Activated CD4-positive, alpha-beta T cell treated with anti-CD3 and anti-CD28 coated beads for 4 hours (primary cell): ENCODE measurements at places on chromosomes 7 and 10.

DNA sequence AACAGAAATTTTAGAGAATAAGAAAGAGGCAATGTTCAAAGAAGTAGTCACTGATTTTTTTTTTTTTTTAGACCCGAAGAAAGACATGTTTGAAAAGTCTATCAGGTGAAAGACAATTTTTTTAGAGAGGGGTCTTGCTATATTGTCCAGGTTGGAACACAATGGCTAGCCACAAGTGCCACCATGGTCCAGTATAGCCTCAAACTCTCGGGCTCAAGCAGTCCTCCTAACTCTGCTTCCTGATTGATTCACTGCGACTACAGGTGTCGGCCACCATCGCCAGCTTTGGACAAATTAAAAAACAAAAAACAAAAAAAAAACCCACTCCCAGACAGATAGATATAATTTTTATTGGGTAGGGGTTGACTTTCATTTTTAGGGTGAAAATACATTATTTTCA is 22.3 kb downstream of the FAM149B1 start:
- DNase-seq = no peak

DNA sequence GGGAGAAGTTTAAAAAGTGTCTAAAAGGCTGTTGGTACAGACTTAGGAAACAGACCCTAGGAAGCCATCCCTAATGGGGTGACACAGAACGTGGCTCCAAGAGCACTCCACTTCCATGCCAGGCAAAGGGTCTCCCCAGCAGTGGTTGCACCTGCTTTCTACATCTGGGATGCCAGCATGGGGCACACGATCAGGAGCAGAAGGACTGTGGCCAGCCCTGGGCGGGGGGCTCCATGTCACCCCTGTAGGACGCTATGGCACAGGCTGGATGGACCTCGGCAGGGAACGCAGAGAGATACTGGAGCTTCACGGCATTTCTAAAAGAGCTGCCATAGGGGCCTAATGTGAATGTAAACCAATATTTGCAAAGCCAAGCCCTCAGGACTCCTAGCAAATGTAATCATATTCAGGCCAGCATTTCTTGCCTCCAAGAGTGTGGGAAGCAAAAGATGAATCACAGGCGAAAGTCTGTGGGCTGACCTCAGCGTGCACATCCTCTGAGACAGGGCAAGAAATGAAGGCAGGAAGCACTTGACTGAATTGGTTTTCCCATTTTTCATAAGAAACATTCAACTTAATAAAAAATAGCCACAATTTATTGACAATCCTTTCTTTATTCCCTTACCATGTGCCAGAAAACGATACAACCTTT is 93.9 kb downstream of the ATXN7L1 start:
- DNase-seq = no peak

GRCh38 chr7:127654404-127655394 is 2.7 kb downstream of the SND1 start:
- DNase-seq = no peak

DNA sequence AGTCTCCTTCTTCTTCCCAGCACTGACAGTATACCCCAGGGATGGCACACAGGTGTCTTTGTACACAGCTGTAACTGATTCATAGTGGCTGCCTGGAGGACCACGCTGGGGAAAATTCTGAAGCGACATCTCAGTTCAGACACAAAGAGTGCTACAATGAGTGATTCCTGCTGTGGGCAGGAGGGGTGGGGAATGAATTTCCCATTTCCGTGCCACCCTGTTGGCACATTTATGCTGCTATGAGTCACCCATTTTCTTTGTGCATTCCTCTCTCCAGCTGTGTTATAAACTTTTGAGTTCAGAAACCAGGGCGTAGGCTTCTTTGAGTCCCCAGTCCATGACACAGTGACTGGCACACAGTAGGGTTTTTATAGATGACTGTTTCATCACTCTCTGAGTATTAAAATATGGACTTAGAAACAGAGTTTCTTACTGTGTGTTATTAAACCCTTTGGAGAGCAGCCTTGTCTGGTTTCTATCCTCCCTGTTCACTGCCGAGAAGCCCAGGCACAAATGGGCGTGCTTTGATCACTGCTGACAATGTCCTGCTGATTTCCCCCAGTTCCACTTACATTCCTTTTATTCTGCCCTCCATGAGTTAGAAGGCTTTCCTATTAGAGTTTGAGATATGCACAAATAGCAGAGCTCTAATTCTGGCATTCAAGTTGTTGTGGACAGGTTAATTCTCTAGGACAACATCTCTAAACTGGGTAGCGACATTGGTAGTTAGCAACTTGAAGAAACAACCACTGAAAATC is 24.0 kb upstream of the NPS start:
- DNase-seq = no peak

GRCh38 chr7:102303669-102304422 is 17.2 kb downstream of the SH2B2 start:
- DNase-seq = no peak

DNA sequence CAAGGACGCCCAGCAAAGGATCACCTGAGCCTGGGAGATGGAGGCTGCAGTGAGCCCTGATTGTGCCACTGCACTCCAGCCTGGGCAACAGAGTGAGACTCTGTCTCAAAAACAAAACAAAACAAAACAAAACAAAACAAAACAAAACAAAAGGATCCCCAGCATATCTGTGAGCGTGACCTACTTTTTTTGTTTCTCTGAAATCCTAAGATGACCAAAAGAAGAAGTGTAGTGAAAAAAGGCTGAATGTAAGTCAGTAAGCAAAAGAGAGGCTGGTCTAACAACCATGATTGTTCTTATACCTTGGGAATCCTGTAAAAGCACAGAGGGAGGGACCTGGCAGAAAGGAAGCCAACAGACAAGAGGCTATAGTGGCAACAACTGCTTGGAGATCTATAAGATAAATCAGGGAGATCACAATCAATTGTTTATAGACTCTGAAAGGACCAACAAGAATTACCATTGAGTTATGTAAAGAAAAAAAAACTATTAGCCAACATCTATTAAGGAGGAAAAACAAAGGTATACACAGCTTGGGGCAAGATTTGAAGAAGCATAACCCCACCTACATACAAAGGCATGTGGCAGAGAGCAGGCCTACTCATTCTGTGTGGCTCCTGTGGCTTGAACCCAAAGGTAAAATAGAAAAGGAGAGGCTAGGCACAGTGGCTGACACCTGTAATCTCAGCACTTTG is 255.2 kb upstream of the KLF14 start:
- no peak for DNase-seq

GRCh38 chr7:24572393-24572996 is 757 bp upstream of the PALS2 start:
- DNase-seq = peak; percentile 21

DNA sequence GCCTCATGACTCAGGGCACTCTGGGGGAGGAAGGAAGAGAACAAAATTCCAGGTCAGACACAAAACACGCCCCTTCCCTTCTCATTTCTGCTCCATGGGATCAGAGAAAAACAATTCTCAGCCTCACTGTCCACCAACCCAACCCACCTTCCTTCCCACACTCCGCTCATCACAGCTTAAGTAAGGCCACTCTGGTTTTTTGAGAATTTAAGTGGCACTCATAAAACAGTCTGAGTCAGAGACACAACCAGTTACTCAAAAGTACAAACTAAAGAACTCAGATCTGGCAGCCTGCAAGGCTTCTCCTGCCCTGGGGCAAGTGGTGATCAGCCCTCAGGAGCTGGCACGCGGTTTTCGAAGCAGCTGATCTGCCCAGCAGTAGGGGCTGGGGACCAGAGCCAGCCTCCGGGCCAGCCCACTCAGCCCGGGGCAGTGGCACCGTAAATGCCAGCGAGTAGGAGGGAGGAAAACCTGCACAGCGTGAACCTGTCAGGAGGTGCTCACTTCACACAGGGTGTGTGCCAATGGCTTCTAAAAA is 39.1 kb upstream of the ABLIM1 start:
- no peak for DNase-seq

GRCh38 chr7:158028290-158028941 is 559.2 kb downstream of the PTPRN2 start:
- no peak for DNase-seq

GRCh38 chr10:13165177-13165576 is 3.8 kb downstream of the MCM10 start:
- DNase-seq = no peak

GRCh38 chr7:98287486-98287959 is 6.0 kb downstream of the BRI3 start:
- DNase-seq = no peak

DNA sequence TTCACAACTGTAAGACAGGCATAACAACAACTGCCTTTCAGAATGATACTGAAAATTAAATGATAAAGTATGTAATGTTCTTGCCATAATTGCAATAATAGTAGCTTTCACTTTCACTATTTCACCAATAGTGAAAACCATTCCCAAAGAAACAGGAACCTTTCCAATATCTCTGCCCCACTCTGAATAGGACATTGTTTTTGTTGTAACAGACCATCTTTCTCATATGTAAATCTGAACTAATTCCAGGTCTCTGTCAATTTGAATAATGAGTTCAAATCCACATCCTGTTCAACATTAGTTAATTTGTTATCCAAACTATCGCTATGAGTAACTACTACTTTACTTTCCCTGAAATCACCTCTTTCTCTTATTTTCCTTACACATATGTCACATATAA is 148.0 kb downstream of the LRRN3 start:
- no peak for DNase-seq

DNA sequence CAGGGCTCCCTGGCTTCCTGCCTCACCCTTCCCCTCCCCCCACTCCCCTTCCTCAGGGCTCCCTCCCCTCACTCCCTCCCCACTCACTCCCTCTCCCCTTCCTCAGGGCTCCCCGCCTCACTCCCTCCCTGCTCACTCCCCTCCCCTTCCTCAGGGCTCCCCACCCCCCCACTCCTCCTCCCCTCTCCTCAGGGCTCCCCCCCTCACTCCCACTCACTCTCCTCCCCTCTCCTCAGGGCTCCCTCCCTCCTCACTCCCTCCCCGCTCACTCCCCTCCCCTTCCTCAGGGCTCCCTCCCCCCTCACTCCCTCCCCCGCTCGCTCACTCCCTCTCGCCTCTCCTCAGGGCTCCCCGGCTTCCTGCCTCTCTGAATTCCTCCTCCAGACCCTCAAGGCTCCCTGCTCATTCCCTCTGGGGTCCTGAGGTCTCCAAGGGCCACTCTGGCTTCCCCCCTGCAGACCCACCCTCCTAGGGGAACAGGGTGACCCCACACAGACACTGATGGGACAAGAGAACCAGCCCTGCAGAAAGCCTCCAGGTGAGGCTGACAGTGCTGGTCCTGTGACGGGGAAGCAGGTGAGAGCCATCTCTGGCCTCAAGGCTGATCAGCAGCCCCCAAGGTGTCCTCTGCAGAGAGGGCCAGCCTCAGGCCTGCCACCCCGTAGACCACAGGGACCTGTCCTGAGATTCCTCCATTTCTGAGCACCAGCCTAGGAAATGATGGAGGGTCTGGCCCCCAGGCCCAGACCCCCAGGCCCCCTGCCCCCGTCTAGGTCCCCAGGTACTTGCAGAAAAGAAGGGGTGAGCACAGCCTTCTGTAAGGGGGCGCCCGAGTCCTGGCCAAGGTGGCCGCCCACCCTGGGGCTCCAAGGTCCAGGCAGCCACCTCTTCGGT is 47.2 kb downstream of the PWWP2B start:
- DNase-seq = no peak

DNA sequence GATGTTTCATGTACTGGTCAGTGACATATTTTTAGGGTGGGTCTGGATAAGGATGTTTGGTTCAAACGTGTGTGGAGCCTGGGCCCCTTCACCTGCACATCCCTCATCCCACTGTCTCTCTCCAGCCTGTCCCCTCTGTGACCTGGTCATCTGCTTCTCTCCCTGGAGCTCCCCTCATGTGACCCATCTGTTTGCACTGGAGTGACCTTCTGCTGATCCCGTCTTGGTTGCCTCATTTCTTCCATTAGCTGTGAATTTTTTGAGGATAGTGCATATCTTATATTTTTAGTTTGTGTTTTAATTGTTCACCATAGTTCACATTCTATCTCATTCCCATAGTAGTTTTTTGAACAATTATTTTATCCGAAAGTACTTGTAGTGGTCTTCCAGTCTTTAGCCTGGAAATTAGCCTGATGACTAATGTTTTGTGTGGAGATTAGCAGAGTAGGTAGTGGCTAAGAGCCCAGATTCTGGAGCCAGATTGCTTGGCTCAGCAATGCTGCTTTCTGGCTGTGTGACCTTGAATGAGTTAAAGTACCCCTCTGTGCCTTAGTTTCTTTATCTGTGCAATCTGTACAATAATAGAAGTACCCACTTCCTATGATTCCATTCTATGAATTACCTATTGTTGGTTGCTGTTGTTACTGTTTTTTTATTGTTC is 224.5 kb downstream of the LRMDA start:
- no peak for DNase-seq

DNA sequence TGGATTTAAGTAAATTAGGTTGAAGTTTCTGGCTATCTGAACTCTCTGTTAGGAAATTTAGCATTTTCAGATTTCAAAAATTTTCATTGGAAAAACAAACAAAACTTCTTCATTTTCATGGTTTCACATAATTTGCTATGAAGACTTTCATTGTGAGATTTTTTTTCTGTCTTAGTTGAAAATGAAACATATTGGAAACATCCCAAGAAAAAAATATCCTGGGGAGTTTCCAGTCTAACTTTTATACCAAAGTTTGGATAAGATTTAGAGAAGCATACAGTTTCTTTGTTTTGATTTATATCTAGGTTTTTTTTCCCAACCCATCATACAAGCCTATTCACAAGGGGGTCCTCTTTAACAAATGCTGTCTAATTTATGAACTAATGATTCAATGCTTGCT is 300.5 kb upstream of the SEMA3A start:
- DNase-seq = no peak

DNA sequence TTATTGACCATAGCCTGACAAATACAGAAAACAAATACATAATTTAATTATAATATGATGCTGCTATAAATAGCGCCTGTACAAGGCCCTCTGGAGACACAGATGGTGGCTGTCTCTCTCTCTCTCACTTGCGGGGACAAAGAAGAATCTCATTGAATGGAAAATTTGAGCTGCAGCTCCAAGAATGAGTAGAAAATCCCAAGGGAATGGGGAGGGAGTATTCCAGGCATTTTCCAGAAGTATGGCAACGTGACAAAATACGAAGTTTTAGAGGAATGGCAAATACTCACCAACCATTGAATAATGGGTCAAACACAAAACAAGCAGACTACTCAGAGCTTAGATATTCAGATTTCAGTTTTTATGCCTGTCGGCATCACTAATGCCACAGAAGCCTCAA is 179.9 kb downstream of the NRP1 start:
- DNase-seq = no peak

DNA sequence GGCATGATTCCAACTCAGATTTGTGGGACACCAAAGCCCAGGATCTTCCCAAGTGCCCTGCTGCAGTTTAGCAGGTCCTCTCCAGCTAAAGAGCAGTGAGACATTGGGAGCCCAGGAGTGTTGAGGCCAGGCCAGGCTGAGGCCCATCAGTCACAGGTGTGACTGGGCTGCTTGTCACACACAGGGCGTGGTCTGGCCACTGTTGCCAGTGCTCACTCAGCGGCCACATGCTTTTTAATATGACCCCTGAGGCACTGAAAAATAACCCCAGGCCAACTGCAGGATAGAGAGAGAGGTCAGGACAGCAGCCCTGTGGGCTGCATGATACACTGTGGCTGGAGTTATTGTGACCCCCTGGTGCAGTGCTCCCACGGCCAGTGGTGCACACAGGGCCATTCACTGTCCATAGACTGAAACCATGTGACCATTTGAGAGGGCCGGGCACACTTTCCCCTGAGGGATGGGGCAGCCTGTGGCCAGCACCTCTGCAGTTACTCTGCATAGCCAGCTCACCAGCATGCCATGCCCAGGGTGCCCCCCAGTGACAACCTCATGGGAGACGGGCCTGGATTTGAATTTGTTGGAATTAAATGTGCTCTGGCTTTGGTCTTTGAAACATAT is 4.2 kb downstream of the GDF2 start:
- no peak for DNase-seq
